ENCODE measurements at places on chromosomes 3 and 15. TPM values are rescaled to one million over a fixed set of nuclear protein-coding genes. Genes with fewer than 3 reads are reported as not detected.
A peak's percentile ranks its signal among the peaks of the same experiment; 100 is the strongest.

The SKOR1 gene
- total RNA-seq, result 0.21 TPM

The BFSP2 gene
- total RNA-seq, result not detected

DNA sequence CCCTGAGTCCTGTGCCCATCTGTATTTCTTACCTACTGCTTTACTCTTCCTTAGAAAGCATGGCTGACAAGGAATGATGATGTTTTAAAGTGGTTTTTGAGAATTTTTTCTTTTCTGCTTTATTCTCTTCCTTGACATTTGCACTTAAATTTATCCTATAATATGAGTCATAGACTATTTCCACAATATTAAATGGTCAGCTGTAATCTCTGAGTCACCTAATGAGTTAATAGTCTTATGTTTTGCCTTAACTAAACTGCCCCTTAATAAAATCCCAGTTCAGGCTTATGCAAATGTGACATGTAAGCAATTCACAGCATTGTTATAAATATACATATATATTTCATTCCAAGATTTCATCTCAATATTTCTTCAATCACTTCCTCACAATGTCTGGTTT, 23.8 kb downstream of the MEIS2 start:
- H3K4me1 ChIP-seq, result no peaks in the 10 kb centered on the region
- no peaks in the 10 kb centered on the region for H3K27me3 ChIP-seq
- no peak overlapping the region for H3K4me3 ChIP-seq
- DNase-seq, result no peak
- H3K27ac ChIP-seq, result no peak overlapping the region

The STAB1 gene
- total RNA-seq, result 866 TPM

The FANCD2OS gene
- not detected for total RNA-seq

GRCh38 chr3:174325834-174326700, 533.1 kb upstream of the NAALADL2 start:
- no peaks in the 10 kb centered on the region for H3K27me3 ChIP-seq
- H3K4me3 ChIP-seq, result no peak overlapping the region
- H3K27ac ChIP-seq, result no peak overlapping the region
- DNase-seq, result no peak

DNA sequence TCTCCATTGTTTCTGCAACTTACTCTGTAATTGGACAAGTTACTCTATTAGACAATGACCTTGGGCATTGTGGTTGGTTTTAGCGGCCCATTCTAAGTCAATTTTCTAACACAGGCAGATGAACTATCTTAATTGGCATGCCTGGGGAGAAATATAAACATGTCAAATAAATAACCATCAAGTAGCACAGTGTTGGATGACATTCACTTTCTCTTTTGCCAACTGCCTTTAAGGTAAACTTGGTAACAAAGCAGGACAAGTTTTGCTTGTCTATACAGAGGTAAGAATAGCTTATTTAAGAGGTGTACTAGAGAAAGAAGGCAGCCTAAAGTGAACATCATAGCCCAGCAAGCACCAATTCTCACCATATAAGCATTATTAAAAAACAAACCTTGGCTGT, 599.6 kb downstream of the GBE1 start:
- no peaks in the 10 kb centered on the region for H3K4me1 ChIP-seq
- no peak for DNase-seq
- H3K27ac ChIP-seq, result no peak overlapping the region
- no peaks in the 10 kb centered on the region for H3K27me3 ChIP-seq
- no peaks in the 10 kb centered on the region for H3K36me3 ChIP-seq
- no peak overlapping the region for H3K4me3 ChIP-seq

The GOLGA8S gene
- 0.28 TPM for total RNA-seq

DNA sequence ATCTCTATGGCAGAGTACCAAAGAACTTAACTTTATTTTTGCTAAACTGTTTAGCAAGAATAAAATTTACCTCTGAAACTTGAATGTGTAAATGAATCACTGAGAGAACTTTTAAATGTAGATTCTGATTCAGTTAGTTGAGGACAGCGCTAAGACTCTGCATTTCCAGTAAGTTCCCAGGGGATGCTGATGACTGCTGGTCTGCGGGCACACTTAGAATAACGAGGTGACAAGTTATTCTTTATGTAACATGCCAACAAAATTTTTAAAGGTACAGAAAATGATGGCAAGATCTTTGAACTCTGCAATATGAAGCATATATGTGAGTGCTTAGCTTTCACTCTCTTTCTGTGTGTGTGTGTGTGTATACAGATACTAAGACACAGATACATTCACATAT, 56.4 kb downstream of the TGFBR2 start:
- no peak overlapping the region for H3K4me3 ChIP-seq
- H3K4me1 ChIP-seq, result peaks cover 80% of the 10 kb centered on the region
- no peak for DNase-seq

DNA sequence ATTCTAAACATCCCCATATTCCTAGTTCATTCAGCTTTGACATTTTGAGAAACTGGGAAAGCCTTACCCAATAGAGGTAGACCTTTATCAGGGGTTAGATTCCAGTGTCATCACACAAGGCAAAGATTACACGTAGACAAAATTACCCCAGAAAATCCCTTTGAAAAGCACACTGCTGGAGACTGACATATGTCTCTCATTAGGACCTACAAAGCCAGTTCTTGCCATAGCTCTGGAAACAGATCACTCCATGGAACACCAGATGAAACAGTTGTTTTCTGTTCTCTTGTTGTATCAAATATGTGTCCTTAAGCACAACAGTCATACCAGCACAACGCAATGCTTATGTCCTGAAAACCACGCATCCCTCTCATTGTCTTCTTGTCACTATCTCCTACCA, 44.7 kb downstream of the RARB start:
- no peaks in the 10 kb centered on the region for H3K36me3 ChIP-seq
- DNase-seq, result no peak
- no peak overlapping the region for H3K27ac ChIP-seq
- peaks cover 7% of the 10 kb centered on the region for H3K4me1 ChIP-seq
- H3K4me3 ChIP-seq, result no peak overlapping the region

DNA sequence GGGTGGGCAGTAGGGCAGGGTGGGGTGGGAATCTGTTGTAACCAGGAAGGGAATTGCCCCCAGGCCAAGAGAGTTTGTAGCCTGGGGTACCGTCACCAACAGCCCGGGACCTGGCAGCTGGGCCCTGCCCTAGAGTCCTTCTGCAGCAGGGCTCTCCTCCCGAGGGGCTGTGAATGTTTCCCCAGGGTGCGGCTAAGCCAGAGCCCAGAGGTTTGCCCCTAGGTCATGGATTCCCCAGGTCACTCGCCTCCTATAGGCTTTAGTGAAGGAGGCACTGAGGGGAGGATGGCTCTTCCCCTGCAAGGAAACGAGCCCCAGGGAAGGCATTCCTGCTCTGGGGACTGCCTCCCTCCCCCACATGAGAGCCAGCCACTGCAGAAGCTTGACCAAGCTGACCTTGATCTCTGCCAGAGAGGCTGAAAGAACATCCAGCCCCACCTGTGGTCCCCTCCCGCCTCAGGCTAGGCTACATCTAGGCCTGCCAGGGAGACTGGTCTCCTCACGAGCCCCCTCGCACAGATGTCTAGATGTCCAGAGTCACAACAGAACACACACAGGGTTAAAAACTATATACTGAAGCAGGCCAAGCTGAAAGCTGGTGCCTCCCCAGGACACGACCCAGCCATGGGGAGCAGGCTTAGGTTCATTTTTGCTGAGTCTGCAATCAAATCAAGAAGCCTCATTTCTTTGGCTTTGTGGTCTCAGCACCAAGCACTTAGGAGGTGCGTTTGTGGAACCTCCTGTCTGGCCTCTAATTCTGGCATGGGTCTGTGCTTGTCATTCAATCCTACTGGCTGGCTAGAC, 69.1 kb upstream of the TAMM41 start:
- no peak overlapping the region for H3K4me3 ChIP-seq
- DNase-seq, result no peak
- no peak overlapping the region for H3K27ac ChIP-seq

The SCG5 gene
- 15.6 TPM for total RNA-seq

- no peak overlapping the region for H3K27ac ChIP-seq
- H3K4me1 ChIP-seq, result peaks cover 50% of the 10 kb centered on the region
These were observed 120.2 kb upstream of the LIPC start for GRCh38 chr15:58311556-58311955.

- H3K27me3 ChIP-seq, result peaks cover 2% of the 10 kb centered on the region
- no peaks in the 10 kb centered on the region for H3K36me3 ChIP-seq
- H3K4me1 ChIP-seq, result peaks cover 52% of the 10 kb centered on the region
- DNase-seq, result peak; percentile 5
- H3K4me3 ChIP-seq, result no peak overlapping the region
These were observed 462.0 kb upstream of the THRB start for GRCh38 chr3:24956613-24957012.

DNA sequence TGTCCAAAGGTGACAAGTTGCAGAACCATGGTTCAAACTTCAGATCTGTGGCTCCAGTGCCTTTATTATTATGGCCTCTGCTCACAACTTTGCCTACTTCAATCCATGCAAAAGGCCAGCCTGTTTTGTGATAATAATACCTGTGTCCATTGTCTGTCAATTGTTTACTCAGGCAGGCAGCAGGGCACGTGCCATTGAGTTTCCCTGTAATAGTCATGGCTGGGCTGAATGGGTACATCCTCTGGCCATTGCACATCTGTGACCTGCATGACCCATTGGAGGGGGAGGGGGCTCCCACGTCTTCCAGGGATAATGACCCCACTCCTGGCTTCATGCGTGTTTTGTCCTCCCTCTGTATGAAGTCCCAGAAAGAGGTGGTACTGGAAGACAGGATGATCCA, 215.4 kb downstream of the SSR3 start:
- H3K4me1 ChIP-seq, result peaks cover 13% of the 10 kb centered on the region
- no peak for DNase-seq
- H3K27ac ChIP-seq, result no peak overlapping the region
- no peaks in the 10 kb centered on the region for H3K36me3 ChIP-seq
- no peak overlapping the region for H3K4me3 ChIP-seq
- H3K27me3 ChIP-seq, result peaks cover 5% of the 10 kb centered on the region

DNA sequence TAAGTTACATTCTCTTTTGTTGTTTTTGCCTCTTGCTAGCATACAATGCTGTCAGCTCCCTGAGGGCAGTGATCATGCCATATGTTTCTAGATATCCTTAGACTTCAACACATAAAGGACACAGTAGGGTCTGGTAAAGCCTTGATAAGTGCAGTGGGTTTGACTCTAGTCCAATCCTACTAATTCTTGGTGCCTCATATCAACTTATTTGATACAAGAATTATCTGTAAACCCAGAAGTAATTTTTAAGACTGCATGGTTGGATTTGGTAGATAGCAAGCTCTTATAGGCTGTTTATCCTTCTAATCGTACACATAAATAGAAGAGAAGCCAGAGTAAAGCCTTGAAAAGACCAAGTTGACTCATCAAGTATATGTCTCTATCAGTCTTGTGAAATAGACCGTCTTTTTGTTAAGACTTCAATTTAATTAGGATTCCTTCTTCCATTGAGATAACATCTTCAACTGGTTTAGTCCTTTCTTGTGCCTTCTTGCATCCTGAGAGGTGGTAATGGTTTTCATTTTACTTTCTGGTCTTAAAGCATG, 265.6 kb upstream of the CDIN1 start:
- no peaks in the 10 kb centered on the region for H3K27me3 ChIP-seq
- no peaks in the 10 kb centered on the region for H3K4me1 ChIP-seq
- H3K27ac ChIP-seq, result no peak overlapping the region
- no peaks in the 10 kb centered on the region for H3K36me3 ChIP-seq
- no peak for DNase-seq

- H3K4me3 ChIP-seq, result no peak overlapping the region
- no peak for DNase-seq
- peaks cover 3% of the 10 kb centered on the region for H3K27me3 ChIP-seq
- no peak overlapping the region for H3K27ac ChIP-seq
These were observed 51.9 kb downstream of the RPLP1 start for GRCh38 chr15:69504352-69505040.

GRCh38 chr15:73756947-73757513, 3.9 kb upstream of the INSYN1 start:
- DNase-seq, result no peak
- H3K36me3 ChIP-seq, result no peaks in the 10 kb centered on the region
- no peak overlapping the region for H3K27ac ChIP-seq
- no peak overlapping the region for H3K4me3 ChIP-seq

DNA sequence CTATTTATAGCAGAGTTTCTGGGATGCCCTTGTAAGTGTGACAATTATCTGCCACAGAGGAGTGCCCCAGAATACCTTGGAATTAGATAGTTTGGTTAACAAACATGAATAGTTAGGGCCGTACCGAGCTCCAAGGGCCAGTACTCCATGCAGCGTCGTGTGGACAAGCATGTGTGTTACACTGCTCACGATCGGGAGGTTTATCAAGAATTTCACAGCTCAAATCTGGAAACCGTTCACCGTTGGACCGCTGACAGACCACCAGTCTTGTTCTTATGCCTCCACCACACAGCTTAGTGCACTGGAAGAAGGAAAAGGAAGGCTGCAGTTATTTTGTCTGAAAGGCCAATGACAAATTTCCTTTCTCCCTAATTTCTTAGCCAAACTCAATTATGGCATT, 93.7 kb downstream of the ADAMTS9 start:
- no peak for DNase-seq
- no peak overlapping the region for H3K27ac ChIP-seq
- peaks cover 3% of the 10 kb centered on the region for H3K4me1 ChIP-seq

DNA sequence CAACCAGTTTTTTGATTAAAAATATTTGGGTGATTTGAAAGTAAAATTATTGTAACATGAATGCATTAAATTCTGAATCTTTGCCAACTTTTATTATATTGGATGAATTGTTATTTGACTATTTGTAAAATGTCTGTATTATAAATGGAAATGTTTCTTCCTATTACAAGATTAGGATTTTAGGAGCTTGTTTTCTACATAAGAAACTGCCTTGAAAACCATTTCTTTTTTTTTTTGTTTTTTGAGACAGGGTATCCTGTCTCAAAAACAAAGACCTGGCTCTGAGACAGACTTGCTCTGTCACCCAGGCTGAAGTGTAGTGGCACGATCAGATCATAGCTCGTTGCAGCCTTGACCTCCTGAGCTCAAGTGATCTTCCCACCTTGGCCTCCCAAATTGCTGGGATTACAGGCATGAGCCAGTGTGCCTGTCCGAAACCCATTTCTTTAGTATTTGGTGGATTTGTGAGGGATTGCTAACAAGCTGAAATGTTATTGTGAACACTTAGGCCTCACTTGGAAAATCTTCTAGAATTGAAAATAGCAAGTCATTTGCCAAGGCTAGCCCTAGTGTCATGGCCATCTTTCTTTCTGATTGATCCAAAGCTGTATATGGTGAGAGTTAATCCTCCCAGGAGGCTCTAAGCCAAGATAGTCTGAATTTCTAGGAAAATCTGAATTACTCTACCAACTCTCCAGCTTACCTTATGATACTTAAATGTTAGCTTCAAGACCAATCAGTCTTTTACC, 100.3 kb downstream of the FNDC3B start:
- peaks cover 27% of the 10 kb centered on the region for H3K36me3 ChIP-seq
- no peak for DNase-seq
- H3K27ac ChIP-seq, result peak overlapping the region; percentile 99
- H3K4me1 ChIP-seq, result peaks cover 80% of the 10 kb centered on the region

The PCLAF gene
- 7.0 TPM for total RNA-seq

- peaks cover 3% of the 10 kb centered on the region for H3K27me3 ChIP-seq
- no peak for DNase-seq
- H3K4me3 ChIP-seq, result no peak overlapping the region
- no peaks in the 10 kb centered on the region for H3K36me3 ChIP-seq
These were observed 37.8 kb upstream of the MUC4 start for GRCh38 chr3:195849322-195850074.

- H3K36me3 ChIP-seq, result peaks cover 5% of the 10 kb centered on the region
- no peaks in the 10 kb centered on the region for H3K4me1 ChIP-seq
- no peak for DNase-seq
- no peaks in the 10 kb centered on the region for H3K27me3 ChIP-seq
These were observed 12.3 kb downstream of the THBS1 start for GRCh38 chr15:39593071-39593655.

- peaks cover 43% of the 10 kb centered on the region for H3K4me1 ChIP-seq
- H3K27ac ChIP-seq, result no peak overlapping the region
- peaks cover 4% of the 10 kb centered on the region for H3K27me3 ChIP-seq
- peaks cover 21% of the 10 kb centered on the region for H3K36me3 ChIP-seq
These were observed 11.1 kb downstream of the TLE3 start for GRCh38 chr15:70086636-70087035.
